AG09319 (cell line): ENCODE measurements at places on chromosomes 16 and 17.

DNA sequence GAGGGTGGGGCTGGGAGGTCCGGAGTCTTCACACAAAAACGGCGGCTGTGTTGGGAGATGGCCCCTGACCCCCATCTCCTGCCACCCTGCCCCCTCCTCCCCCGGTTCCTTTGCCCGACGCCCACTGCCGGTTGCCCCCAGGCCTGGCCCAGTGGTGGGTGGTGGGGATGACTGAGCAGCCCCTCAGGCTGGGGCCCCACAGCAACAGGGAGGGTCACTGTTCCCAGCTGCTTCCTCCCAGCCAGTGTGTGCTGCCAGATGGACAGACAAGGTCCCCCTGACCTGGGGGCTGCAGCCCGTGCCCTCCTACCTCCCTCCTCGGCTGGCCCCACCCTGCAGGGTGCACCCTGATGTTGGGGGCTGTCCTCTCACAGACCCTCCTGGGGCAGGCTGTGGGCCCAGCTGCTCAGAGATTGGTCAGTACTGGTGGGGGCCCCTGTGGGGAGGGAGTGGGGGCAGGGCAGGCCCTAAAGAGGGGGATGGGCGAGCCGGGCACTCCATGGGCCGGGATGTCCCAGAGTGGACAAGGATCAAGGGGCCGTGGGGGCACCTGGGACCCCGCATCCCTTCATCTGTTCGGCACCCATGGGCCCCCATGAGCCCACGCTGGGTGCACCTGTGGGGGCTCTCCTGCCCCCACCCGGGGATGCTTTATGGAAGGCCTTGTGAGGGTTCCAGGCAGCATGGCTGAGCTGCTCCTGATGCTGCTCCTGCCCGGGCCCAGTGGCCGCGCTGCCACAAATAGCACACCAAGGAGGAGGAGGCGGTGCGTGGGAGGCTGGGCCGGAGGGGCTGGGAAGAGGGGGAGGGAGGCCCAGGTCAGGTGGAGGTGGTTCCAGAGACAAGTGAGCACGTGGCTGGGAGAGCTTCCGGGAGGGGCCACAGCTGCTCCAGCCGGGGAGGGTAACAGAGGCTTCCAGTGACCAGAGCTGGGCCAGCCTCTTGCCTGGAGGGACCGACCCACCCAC lies 5.1 kb downstream of the C1QTNF8 start:
- no peak for DNase-seq

DNA sequence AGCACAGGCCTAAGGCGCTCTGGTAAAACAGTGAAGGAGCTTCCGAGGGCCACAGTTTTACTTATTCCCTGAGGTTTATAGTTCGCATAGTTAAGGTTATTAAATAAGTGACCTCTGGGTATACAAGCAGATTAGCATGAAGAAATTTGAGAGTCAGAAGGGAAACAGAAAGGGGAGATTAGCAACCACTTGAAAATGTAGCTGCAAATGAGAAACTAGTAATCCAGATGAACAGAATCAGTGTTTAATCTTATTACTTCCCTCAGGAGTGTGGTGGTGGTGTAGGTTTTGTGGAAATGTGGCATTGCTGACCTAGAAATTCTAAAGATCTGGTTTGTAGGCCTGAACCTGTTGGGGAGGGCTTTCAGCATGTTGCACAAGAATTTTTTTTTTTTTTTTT lies 130.4 kb downstream of the CCDC182 start:
- no peak for DNase-seq

- DNase-seq: no peak
Measured at GRCh38 chr17:43683928-43684653, 22.4 kb upstream of the MEOX1 start.

DNA sequence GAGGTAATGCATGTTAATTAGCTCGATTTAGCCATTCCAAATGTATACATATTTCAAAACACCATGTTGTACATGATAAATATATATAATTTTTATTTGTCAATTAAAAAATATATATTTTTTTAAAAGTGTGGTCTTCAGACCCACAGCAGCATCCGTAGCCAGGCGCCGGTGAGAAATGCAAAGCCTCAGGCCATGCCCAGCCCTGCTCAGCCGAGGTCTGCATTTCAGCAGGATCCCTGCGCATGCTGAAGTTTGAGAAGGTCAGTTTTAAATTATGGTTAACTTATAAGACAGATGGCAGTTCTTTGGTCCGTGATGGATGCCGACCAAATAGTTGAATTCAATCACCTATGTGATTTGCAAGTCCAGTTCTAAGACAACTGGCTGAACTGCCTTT lies 28.0 kb upstream of the TBX2 start:
- DNase-seq: no peak

DNA sequence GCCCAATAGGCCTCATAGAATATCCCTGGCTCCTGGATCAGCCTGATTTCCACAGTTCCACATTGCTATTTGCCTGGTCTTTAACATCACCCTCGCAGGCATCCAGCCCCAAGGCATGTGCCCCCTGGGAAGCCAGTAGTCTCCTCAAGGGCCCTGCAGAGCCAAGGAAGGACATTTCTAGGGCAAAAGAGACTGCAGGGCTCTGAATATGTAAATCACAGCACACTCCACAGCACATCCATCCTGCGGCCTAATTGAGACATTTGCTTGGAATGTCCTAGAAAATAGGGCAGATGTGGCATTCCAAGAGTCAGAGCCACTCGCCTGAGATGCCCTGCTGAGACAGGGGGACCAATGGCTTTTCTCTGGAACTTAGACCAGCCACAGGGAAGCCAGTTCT lies 11.4 kb upstream of the C16orf78 start:
- DNase-seq: no peak

DNA sequence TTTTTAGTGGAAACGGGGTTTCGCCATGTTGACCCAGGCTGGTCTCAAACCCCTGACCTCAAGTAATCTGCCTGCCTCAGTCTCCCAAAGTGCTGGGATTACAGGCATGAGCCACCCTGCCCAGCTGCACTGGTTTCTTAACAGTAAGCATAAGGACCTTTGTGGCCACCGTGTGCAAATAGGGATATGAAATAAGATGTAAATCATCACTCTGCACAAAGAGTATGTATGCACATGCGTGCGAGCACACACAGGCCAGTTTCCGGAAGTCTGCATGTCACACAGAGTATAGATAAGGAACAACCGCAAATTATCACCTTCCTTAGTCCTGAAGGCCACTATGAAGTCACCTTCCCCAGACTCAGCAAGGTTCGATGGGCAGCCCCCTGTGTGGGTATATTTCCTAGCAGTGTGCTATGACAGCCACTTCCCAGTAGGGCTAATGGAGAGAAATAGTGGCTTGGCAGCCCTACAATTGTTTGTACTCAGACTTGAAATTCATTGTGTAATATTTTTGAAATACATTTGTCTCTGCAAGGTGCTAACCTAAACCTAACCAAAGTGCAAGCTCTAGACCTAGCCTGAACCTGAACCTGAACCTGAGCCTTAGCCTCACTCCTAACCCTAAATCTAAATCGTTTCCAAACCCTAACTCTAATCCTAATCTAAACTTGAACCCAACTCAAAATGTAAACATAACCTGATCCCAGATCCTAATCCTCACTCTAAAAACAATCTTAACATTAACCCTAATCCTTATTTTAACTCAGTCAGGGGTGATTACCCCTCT lies 48.4 kb upstream of the SKAP1 start:
- no peak for DNase-seq

DNA sequence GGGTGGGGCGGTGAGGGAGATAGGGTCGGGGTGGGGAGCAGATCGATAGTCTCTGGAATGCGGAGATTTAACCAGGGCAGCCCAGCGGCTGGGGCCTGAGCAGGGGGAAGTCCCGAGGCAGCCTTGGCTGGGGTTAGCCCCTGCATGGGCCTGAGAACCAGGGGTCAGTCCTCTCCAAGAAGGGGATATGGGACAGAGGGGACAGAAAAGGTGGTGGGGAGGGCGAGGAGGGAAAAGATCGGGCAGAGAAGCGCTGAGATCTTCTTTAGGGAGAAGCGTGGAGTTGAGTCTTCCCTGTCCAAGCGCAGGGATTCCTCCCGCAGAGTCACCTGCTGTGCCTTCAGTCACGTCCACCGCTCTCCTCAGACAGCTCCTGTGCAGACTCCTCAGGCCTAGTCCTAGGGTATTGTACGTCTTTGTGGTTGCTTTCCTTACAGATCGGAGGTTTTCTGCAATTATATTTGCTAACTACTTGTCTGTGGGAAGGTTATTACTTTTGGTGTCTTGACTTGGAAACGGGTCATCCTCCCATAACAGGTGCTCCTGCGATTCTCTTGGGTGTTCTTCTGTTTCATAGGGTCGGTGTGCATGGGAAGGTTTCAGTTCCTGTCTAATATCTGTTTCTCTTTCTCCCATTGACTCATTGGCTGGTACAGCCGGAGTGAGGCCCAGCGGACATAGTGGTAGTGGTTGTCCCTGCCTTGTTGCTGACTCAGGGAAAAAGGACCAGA lies 952 bp downstream of the CD300A start:
- no peak for DNase-seq

DNA sequence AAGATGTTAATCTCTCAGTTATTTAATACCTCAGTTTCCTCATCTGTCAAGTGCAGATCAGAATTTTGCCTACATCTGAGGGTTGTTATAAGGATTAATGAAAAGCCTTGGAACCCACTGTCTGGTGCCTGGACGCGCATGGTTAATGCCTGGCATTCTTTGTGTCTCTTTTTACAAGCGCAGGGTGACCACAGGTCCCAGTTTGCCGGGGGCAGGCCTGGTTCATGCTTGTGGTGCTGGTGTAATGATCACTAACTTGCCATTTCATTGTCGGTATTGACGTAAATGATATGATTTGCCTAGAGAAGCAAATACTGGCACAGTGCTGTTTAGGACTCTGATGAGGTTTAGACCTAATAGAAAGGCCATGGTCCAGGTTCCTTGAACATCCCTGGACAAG lies 23.1 kb downstream of the MRC2 start:
- DNase-seq: no peak

DNA sequence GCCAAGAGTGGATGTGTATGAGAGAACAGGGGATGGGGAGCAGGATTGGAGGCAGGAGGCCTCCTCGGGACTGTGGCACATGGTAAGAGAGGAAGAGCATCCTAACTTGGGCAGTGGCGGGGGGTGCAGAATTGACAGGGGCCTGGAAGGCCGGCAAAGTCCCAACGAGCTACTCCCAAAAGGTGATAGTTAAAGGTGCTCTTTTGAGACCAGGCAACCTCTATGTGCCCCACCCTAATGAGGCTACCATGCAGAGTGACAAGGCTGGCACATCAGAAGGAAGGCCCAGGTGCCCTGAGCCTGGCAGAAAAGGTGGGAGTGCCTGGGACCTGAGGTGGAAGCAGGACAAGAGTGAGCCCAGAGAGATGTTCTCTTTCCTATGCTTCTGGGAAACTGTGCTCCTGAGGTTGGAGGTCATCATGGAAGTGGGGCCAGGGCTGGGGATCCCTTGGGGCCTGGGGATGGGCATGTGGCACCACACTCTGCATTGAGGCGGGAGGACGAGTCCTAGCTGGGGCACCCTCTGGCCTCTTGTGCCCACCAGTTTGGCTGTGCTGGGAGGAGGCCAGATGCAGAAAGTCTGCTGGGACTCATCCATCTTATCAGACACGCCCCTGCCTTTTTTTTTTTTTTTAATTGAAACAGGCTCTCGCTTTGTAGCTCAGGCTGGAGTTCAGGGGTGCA lies 5.9 kb downstream of the RAB11FIP4 start:
- no peak for DNase-seq

DNA sequence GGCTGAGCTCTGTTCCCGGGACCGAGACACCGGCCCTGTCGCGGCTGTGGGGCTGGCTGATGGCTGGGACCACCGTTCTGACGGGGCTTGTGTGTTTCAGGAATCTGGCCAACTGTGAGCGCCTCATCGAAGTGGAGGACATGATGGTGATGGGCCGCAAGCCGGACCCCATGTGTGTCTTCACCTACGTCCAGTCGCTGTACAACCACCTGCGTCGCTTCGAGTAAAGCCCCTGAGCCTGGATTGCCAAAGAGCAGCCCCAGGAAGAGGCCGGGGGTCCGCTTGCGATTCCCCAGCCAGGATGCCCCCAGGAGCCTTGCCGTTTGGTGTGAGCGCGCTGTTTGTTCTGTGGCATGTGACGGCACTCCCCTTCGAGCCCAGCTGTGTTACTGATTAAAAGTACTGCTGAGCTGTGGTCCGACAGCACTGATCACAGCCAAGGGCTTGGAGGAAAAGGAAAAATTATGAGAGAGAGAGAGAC lies 23.0 kb downstream of the SMTNL2 start:
- DNase-seq: no peak

DNA sequence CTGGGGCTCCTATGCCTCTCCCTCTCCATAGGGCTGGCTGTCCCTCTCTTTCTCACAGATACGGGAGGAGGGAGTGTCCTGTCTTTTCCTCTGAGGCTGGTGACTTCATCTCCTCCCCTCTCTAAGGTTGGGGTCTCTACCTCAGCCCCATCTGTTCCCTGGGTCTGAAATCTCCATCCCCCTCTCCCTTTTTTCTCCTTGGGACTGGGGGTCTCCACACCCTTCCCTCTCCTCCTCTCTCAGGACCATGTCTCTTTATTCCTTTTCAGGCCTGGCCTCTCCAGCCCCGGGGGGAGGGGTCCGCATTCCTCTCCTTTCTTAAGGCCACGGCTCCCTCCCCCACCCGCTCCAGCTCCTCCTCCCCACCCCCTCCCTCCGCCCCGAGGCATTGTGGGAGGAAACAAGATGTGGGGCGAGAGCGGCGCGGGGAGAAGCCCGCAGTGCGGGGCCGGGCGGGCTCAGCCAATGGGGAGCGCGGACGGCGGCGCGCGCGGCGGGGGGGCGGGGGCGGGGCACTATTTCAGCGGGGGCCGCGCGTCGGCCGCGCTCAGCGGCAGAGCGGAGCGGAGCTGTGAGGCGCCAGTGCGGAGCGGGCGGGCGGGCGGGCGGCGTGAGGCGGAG lies at the start of gene DYNLL2:
Gene DYNLL2, plus strand, starts transcription at position 550 of the 621 bp plus-strand sequence. CDS start 3,672 bp downstream, outside the sequence.
- peak; percentile 76 for DNase-seq

GRCh38 chr17:44086364-44087311 lies 16.1 kb downstream of the G6PC3 start:
- DNase-seq: peak; percentile 64

DNA sequence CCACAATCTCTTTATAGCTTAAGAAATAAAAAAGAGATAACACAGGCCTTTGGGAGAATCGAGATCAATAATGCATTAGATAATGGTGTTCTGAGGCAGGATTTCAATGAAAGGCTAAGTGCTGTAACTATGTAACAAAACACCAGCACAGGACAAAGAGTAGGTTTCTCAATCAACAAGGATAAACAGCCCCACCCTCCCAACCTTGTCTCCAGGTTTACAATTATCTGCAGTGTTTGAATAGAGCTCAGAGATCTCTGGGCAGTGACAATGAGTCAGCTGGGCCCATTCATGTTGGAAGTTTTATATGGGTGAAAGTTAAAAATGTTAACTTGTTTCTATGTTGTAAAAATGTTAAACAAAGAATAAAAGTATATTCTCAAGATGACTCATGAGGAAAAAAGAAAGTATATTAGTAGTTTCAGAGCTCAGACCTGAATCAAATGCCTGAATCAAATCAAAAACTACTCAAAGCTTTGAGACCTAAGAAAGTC lies 17.0 kb upstream of the KRT20 start:
- no peak for DNase-seq

GRCh38 chr17:3960764-3961163 lies 3.5 kb downstream of the ATP2A3 start:
- no peak for DNase-seq

- no peak for DNase-seq
Measured at GRCh38 chr16:82892324-82892723, 265.6 kb downstream of the CDH13 start.
